ENCODE measurements at places on chromosomes 16 and 17.

GRCh38 chr16:28167221-28167620, 44.5 kb downstream of the XPO6 start:
- no peak for DNase-seq

- no peak for DNase-seq
These were observed 73.3 kb downstream of the RPH3AL start for GRCh38 chr17:279331-279730.

DNA sequence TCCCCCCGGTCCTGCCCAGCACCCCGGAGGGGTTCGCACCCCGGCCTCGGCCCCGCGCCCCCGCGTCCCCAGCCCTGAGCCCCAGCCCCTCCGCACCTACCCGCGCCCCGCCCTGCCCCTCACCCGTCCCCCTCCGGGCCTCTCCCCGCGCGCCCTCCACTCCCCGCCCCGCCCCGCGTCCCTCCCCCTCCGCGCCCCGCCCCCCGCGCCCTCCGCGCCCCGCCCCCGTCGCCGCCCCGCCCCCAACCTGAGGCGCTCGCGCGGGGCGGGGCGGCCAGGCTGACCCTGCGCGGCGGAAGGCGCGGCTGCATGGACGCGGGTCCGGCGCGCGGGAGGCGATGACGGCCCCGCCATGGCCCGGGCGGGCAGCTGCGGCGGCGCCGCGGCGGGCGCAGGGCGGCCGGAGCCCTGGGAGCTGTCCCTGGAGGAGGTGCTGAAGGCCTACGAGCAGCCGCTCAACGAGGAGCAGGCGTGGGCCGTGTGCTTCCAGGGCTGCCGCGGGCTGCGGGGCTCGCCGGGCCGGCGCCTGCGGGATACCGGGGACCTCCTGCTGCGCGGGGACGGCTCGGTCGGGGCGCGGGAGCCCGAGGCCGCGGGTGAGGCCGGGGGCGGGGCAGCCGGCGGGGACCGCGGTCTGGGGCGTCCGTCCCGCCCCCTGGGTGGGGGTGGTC, at the start of gene SPIRE2:
SPIRE2 (plus strand) TSS at position 277 of the 671 bp plus-strand sequence; CDS start at position 353, 76 bp downstream.
- DNase-seq: no peak

DNA sequence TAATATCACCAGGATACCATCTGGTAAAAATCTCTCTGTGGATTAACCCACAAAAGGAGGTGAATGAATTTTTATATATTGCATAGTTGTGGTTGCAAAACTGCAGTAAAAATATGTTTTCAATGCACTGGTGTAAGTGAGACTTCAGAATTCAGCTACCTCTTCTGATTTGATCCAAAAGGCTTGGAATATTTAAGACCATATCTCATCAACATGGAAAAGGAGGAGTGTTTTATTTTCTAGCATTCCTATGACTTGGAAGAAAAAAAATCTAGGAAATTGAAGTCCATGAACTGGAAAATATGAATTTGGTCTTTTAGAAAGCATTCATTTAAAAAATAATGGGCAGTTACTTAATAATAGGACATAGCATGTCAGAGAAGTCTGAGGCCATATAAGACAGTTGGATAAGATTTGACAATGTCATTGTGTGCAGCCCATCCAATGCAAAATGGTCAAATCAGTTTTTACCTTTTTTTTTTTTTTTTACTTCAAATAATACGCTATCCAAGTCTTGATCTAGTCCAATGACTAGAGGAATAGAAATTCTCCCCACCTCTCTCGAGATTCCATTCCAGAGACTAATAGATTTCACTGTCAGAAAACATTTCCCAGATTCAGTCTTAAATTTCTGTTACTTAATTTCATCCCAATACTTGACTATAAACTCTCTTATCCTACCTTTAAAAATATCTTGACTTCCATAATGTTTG, 364.9 kb upstream of the PMFBP1 start:
- no peak for DNase-seq

DNA sequence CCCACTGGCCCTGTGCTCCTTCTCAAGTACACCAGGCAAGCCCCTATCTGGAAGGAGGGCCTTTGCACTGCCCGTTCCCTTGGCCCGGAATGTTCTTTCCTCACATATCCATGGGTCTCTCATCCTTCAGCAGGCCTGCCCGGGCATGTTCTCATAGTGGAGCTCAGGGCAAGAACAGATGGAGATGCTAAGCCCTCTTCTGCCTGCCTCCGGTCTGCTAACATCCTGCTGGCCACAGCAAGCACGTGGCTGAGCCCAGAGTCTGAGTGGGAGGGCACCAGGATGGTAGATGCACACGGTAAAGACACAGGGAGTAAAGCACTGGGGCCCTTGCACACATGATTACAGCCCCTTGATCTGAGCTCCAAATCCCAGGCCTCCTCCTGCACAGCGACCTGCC, 19.8 kb upstream of the ANKRD40CL start:
- no peak for DNase-seq
